Common myeloid progenitor, CD34-positive (primary cell): ENCODE measurements at places on chromosomes 7 and 10.

DNA sequence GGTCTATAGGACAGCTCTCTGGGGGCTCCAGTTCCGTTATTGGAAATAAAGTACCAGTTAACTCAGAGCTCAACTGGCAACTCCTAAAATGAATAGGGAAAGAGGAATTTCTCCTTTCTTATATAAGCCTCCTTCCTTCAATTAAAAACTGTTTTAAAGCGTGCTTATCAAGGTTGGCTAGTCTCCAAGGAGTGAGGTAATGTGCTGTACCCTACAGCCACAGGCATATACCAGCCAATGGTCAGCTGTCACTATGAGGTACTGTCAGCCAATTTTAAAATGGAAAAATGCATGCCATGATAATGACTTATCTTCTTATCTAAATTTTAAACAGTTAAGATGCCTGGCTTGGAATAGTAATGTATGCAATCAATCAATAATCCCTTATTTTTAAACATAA lies 76.2 kb downstream of the PLCE1 start:
- no peak for DNase-seq

GRCh38 chr10:49652421-49653272 lies 26.8 kb upstream of the C10orf53 start:
- DNase-seq = no peak

- no peak for DNase-seq
Observed at GRCh38 chr10:24355056-24355688, 146.2 kb downstream of the KIAA1217 start.

- DNase-seq = no peak
Observed at GRCh38 chr10:93123766-93124165, 50.1 kb downstream of the CYP26A1 start.

DNA sequence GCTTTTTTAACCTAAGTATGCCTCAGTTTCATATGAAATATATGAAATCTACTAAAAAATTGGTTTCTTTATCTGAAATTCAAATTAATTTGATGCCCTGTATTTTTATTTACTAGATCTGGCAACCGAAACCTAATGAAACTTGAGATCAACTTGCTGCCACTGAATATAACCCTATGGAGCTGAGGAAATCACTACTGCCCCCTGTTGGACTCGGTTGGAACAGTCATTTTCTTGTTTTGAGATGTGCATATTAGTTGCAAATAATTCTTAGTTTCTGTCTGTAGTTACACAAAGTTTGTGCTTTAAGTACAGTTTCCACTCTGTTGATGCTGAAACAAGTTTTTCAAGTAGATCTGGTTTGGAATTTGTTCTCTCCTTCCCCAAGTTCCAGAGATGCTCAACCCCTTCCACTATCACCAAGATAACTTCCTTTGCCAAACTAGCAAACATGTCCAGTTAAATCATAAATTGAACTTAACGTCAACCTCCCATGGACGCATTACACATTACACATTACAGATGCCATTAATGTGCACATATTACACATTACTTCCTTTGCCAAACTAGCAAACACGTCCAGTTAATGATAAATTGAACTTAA lies 22.2 kb upstream of the EXOC4 start:
- peak; percentile 68 for DNase-seq

GRCh38 chr10:70064486-70064885 lies 11.8 kb downstream of the MACROH2A2 start:
- DNase-seq = peak; percentile 3

DNA sequence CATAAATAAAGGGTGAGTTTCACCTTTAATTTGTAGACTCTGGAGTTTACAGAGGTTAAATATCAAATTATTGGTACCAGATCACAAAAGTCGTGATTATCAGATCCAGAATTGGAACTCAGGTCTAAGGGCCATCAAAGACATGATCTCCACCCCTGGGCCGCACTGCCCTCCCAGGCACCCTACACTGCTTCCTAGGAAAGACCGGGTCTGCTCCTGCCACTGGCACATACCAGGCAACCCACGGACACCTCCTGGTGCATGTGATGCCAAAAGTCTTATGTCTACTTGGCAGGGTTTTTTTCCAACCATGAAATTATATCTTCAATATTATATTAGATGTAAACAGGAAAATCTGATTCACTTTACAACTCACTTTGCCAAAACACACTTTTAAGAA lies 452.8 kb downstream of the PTPRN2 start:
- no peak for DNase-seq
